Fibroblast of skin of back (primary cell): ENCODE measurements at places on chromosomes 4 and X.

GRCh38 chr4:166311169-166311568 lies 438.1 kb downstream of the TLL1 start:
- no peak for DNase-seq

- DNase-seq = no peak
Measured at GRCh38 chrX:40683245-40683644, 35.9 kb upstream of the CXorf38 start.

GRCh38 chrX:1231850-1232465 lies 19.5 kb upstream of the CRLF2 start:
- no peak for DNase-seq

GRCh38 chrX:134880866-134881265 lies 109.9 kb upstream of the SMIM10 start:
- peak; percentile 53 for DNase-seq

DNA sequence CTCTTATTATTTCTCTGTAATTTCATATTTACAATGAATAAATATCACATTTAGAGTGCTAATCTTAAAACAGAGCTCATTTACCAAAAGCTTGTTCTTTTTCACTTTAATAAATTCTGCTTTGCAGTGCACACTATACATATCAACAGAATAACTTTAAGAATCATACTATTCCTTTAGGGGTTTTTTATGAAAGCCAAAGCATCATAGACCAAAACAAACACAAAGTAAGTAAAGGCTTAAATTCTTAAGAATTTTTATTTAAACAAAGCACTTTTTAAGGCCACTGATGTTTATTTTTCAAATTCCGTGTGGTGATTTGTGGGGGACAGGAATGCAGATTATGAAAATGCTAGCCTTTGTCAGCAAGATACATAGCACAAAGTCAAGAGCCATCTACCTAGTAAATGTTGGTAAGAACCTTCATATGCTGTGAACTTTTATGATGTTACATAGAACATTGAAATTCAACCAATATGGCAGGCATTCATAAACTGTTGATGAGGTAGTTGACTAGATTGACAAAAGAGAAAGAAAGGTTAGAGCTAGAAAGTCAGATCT lies 17.8 kb downstream of the TIGD2 start:
- peak; percentile 71 for DNase-seq

GRCh38 chrX:20309806-20310205 lies 43.1 kb upstream of the RPS6KA3 start:
- peak; percentile 39 for DNase-seq

DNA sequence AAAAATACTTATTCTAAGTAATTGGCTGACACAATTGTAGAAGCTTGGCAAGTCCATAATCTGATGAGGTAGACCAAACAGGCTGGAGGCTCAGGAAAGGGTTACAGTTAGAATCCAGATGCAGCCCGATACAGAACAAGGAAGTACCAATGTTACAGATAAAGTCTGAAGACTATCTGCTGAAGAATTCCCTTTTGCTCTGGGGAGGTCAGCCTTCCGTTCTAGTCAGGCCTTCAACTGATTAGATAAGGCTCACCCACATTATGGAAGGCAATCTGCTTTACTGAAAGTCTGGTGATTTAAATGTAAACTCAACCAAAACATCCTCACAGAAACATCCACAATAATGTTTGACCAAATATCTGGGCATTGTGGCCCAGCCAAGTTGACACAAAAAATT lies 7.4 kb upstream of the DYNLT3 start:
- no peak for DNase-seq

DNA sequence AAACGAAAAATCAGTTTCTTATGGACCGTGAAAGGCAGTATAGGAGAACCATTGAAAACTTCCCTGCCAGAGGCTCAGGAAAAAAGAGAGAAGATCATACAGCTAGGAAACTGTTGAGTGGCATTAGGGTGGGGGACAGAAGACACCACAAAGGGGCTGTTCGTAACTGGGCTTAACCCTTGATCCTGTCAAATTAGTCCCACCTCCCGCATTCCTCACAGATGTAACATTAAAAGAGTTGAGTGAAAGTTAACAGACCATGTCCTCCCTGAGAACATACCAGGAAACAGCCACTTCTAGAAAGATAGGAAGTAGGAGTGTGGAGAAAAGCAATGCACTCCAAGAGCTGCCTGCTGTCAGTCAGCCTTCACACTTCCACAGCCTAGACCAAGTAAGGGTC lies 8.7 kb downstream of the SHROOM4 start:
- DNase-seq = no peak
